Hypothalamus (tissue), 51 donors: ENCODE measurements at places on chromosomes 4 and X.

- DNase-seq, result peak; percentile 28
These were observed at the start of gene GPM6B for GRCh38 chrX:13816643-13817627. TSS of gene GPM6B (minus strand) at chrX:13817093. CDS start at chrX:13816904, 189 bp downstream.

DNA sequence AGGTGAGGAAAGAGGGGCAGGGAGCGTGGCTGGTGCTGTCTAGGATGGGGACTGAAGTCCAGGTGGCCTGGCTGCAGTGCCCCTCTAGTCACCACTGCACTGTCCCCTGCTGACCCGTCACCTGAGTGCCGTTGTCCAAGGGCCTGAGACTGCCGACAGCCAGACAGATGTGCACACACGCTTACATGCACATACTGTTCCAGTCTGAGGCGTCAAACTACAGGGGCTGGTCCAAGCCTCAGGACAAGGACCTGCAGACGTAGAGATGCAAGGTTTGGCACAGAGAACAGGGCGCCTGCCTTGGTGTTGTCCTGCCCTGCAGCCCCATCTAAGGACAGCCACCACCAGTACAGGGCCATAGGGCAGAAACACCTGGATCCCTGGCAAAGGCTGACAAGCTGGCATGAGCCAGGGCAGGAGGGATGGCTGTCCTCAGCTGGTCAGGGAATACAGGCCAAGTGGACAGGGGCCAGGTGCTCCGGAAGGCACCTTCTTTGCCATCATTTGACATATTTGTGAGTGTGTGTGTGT is 1.7 kb downstream of the SLC2A9 start:
- no peak for DNase-seq

GRCh38 chr4:165294907-165295306 is 32.6 kb upstream of the MSMO1 start:
- DNase-seq, result no peak

DNA sequence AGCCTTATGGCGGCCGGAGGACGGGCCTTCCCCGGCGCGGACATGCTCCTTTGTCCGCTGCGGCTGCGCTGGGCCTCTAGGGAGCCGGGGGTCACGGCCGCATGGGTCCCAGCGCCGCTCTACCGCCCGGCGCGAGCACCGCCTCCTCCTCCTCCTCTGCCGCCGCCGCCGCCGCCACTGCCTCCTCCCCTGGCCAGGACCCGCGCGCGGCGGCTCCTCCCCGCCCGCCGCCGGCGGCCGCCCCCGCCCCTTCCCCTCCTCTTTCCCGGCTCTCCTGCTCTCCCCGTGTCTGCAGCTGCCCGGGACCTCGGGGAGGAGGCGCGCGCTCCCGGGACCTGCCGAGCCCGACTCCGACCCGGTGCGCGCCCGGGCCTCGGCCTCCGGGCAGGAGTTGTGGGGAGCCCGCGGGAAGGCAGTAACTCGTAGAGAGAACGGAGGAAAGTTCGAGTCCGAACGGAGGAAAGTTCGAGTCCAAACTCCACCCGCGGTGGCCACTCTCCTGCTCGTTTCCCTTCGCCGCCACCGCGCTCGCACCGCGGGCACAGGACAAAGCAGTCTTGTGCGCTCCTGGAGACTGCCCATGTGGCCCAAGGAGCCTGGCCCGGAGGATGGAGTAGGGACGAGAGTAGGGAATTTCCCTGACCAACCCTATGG is at the start of gene ADGRA3:
ADGRA3 (minus strand) TSS at position 179 of the 654 bp plus-strand sequence. CDS start 282 bp downstream, outside the sequence.
- peak; percentile 65 for DNase-seq

DNA sequence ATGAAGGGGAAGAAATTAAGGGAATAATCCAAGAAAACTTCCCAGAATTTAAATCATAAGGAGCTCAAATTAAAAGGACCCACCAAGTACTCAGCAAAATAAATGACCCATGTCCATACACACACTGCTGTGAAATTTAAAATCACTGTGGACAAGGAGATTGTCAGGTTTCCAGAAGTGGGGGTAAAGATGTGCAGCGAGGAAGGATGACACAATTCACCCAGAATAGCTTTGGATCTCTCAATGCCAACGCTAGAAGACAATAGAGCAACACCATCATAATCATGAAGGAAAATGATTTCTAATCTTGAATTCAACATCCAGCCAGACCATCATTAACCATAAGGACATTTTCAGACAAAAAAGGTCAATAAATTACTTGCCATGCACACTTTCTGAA is 65.7 kb downstream of the CASK start:
- no peak for DNase-seq

DNA sequence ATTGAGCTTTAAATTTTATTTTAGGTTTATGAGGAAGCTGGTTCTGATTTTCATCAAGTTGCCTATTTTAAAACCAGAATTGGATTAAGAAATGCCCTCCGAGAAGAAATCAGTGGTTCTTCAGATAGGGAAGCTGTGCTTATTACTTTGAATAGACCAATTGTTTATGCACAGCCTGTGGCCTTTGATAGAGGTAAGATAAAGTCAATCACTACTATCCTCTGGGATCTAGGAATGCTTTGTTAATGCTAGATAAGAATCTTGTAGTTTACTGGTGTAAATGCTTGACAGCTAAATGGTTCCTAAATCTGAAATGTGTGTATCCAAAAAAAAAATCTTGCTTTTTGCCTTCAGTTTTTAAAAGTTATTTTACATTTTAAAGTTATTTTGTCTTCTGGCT is 73.0 kb upstream of the ADAD1 start:
- no peak for DNase-seq

DNA sequence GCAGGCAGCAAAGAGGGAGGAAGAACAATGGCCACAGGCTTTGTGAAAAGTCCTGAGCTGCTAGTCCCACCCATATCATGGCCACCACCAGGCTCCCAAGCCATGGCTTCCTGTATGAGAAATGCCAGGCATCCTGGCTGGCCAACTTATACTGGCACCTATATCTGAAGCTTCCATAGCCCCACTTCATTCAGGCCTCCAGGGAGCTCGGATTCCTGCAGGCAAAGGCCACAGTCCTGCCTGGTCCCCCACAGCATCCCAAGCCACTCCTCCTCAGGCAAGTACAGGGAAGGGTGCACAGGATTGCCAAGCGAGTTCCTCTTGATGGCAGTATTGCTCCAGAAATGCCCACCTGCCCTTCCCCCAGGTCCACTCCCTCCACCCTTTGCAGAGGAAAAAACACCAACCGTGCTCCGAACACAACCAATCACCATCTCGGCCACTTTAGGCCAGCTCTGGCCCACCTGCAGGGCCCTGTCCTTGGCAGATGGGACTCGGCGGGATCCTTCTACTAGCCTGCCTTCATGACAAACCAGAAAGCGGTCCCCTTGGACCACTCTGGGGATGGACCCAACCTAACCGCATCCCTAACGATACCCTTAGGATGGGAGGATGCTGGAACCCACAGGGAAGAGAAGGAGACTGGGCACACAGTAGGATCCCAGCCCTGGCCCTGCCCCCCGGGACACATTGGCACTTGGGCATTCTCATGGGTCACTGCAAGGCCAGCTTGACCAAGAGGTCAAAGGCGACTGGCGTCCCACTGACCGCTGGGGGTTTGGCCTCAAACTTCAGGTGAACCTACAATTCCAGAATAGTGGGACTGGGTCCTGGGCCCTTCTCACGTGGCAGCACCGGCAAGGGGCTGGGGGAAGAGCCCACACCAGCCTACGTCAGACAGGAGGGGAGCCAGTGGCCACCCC is 220.4 kb upstream of the AGTR2 start:
- DNase-seq, result peak; percentile 31

- no peak for DNase-seq
These were observed 703.6 kb upstream of the FAM241A start for GRCh38 chr4:111441687-111442086.

DNA sequence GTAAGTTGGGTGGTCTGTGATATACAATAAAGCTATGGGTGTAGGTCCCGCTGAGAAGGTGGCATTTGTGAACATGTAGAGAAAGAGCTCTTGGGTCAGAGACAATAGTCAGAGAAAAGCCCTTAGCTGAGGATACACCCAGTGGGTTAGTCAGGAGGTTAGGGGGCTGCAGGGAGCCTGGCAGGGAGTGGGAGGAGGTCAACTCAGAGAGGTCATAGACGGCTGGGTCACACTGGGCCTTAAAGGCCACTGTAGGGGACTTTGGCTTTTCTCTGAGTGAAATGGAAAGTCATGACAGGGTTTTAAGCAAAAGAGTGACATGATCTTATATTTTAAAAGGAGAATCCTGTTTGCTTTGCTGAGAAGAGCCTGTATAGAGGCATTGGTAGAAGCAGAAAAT is 16.7 kb downstream of the MGST2 start:
- DNase-seq, result no peak

DNA sequence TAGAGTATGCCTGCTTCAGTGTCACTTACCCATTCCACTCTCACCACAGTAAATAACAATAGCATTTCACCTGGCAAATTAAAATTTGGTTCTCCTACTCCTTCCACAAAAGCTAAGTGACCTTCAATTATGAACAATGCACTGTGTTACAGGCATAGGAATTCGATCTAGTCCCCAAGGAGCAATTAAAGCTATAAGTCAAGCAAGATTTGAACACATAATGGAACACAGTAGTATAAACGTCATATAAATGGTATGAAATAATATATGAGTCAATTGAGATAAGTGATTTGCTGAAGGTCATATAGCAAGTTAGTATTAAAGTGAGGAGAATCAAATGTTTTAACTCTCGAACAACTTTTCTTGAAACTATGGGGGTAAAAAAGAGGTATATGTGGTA is 65.8 kb downstream of the ARAP2 start:
- no peak for DNase-seq

- DNase-seq, result no peak
These were observed 400 bp upstream of the PAQR3 start for GRCh38 chr4:78939667-78940008.

DNA sequence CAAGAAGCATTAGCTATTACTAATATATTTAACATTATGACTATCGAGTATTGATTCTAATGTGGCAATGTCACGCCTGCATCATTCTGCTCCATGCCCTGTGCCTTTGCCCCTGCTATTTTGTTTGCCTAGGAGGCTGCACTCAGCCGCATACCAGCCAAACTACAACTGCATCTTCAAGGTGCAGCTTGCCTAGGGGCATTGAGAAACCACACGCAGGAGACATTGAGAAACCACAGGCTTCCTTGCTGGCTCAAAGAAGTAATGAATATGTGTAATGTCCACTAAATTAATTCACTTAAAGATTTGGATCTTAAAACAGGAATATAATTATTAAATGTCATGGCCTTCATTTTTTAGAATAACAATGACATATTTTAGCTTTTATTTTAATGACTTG is 683.6 kb upstream of the TENM3 start:
- DNase-seq, result no peak

- DNase-seq, result no peak
These were observed 41.5 kb downstream of the GPM6A start for GRCh38 chr4:175770555-175770954.

GRCh38 chrX:103211012-103211715 is 3.7 kb upstream of the BEX4 start:
- DNase-seq, result peak; percentile 2

DNA sequence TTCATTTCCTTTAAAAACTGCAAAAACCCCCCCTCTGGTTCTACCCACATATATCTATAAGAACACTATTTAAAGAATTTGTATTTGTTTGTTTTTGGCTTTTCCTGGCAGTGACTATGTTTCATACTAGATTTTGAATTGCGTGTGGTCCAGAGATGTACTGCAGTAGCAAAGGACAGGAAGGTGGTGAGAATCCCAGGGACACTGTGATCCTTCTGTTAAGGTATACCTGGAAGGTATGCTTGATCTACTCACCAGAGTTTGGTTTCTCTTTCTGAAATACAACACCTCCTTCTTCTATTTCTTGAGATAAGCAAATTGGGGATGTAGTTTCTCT is 129.6 kb upstream of the RASGEF1B start:
- no peak for DNase-seq

DNA sequence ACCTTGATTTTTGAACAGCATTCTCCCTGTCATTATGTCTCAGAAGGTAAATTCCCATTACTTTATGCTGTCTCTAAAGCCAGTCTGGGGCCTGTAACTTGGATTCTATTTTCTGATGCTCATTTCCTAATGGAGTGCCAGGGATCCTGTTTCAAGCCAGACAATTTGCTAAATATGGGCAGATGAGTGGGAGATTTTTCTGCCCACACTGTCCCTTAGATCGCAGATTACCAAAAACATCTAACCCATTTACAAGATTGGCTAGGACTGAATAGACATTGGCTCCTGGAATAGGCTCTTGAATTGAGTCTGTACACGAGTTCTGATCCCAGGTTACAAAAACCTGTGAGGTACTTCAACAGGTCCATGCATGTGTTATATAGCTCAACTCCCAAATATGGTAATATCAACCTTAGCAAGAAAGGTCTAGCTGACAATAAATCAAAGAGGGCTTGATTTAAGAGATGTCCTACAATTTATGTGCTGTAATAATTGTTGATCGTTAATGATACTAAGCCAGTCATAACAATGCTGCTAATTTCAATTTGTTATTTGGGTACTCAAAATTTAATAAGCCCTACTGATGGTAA is 5.7 kb downstream of the GPC3 start:
- no peak for DNase-seq

DNA sequence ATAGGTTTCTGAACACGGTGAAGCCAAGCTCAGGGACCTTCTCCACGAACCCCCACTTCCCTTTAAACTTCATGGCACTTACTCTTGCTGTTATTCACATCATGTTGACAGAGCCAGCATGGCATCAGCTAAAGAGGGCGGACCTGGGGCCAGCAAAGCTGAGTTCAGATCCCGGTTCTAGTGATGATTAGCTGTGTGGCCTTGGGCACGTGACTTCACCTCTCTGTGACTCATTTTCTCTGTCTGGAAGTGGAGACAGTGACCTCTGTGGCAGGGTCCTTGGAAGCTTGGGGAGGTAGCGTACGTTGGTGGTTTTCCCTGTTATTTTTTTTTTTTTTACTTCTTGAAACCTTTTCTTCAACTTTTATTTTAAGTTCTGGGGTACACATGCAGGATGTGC is 13.4 kb downstream of the EVC start:
- DNase-seq, result no peak

DNA sequence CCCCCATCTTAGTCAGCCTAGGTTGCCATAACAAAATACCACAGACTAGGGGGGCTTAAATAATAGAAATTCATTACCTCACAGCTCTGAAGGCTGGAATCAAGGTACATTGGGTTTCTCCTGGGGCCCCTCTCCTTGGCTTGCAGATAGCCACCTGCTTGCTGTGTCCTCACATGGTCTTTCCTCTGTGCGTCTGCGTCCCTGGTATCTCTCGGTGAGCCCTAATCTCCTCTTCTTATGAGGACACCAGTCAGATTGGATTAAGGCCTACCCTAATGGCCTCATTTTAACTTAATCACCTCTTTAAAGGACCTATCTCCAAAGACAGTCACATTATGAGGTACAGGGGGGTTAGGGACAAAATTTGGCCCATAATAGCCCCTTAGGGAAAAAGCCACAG is 98.0 kb downstream of the SH3KBP1 start:
- no peak for DNase-seq
